ENCODE measurements at places on chromosomes 7 and 10.
A peak's percentile ranks its signal among the peaks of the same experiment; 100 is the strongest.

- DNase-seq: no peak
Observed at GRCh38 chr10:23081221-23081750, 14.1 kb upstream of the MSRB2 start.

- no peak for DNase-seq
Observed at GRCh38 chr7:135994466-135995205, 17.5 kb upstream of the MTPN start.

GRCh38 chr10:12795315-12796110 is 206.0 kb downstream of the CCDC3 start:
- no peak for DNase-seq

GRCh38 chr10:35911954-35912353 is 269.9 kb upstream of the FZD8 start:
- DNase-seq: no peak

GRCh38 chr7:30594048-30594539 is 584 bp upstream of the GARS1 start:
- DNase-seq: peak; percentile 18

- DNase-seq: no peak
Observed at GRCh38 chr10:78742730-78743615, 325.8 kb upstream of the ZMIZ1 start.

DNA sequence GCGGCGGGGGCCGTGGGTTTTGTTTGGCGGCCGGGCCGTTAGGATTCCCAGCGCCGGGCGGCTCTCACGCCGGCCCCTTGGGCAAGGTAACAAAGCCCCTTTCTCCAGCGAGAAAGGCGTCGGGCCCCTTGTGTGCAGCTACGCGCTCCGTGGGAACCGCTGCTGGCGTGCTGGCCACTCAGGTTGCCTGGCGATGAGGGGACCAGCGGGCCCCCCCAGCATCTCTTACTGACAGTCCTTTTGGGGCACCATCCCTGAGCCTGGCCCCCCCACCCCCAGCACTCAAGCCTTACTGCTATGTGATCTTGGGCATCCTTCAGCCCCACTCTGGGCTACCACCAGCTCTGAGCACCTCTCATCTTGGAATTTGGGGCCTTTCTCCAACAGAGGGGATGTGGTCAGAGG is 1.8 kb downstream of the LFNG start:
- DNase-seq: no peak

DNA sequence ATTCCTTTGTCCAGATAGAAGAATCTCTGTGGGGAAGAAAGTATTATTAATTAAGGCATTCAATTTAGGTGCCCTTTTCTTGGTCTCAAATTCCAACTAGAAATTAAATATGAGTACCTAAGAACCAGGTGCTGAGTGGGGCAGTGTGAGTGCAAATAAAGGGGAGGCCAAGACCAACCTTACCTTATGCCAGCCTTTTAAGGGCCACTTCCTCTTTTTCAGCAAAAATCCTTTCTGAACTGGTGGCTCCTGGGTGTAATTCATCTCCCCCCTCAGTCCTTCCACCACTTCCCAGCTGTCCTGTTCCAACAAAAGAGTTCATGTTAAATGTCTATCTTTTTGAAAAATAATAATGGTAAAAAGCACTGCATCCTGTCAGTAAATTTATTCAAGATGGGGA is 108.2 kb downstream of the OSBPL3 start:
- no peak for DNase-seq

GRCh38 chr7:151817315-151817690 is 59.6 kb downstream of the PRKAG2 start:
- no peak for DNase-seq

DNA sequence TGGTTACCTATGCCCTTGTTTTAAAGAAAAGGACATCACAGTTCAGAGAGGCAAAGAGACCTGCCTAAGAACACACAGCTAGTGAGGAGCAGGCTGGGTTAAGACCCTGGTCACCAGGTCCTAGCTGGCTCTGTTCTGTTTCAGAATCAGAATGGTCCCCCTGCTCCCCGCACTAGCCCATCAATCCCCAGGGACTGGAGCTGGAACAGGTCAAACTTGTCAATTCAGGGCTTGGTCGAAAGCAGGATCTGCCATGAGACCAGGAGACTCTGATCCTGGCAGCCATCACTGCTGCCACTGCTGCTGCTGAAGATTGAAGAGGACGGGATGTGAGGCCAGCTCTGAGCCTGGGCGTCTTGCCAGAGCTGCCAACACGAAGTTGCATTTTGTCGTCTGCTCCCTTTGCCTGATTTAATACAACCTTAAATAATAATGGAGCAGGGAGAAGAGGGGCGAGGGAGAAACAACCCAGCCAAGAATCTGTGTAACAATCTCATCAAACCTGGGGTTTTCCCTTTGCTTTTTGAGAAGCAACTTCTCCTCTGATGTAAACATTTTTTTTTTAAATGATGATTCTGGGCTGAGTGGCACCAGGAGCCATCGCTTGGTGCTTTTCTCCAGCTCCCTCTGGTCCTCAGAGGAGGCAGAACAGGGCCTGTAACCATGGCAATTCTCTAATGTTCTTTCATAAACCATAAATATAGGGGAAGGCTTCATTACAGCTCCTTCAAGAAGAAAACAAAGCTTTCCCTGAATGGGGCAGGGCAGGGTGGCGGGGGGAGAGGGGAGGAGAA is 119.0 kb upstream of the SORCS3 start:
- no peak for DNase-seq

- DNase-seq: no peak
Observed at GRCh38 chr7:123666492-123666891, 10.8 kb downstream of the LMOD2 start.

DNA sequence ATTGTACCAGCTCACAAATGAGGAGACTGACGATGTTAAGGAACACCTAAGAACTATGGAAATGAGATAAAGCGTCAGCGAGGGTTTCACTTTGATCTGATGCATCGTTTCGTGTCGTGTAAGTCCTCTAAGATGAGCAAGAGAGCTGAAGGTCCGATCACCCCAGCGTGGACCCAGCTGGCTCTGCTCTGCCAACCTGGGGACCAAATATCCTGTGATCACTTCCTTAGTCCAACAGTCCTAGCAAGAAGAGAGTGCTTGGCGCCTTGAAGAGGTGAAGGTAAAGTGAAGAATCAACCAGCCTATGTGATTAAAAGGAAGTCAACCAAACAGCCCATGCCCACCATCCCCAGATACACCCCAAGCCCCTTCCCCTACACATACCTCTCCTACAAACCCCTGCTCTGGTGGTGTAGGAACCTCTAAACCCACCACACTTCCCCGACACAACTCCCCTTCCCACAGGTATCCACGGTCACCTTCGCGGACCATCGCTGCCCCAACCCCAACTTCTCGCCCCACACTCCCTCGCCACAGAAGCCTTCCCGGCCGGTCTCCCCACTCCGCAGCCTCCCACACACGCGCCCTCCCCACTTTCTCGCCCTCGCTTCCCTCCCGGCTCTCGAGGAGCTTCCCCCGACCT is 722 bp downstream of the UPF2 start:
- no peak for DNase-seq

- DNase-seq: no peak
Observed at GRCh38 chr10:10911471-10911921, 106.2 kb upstream of the CELF2 start.

DNA sequence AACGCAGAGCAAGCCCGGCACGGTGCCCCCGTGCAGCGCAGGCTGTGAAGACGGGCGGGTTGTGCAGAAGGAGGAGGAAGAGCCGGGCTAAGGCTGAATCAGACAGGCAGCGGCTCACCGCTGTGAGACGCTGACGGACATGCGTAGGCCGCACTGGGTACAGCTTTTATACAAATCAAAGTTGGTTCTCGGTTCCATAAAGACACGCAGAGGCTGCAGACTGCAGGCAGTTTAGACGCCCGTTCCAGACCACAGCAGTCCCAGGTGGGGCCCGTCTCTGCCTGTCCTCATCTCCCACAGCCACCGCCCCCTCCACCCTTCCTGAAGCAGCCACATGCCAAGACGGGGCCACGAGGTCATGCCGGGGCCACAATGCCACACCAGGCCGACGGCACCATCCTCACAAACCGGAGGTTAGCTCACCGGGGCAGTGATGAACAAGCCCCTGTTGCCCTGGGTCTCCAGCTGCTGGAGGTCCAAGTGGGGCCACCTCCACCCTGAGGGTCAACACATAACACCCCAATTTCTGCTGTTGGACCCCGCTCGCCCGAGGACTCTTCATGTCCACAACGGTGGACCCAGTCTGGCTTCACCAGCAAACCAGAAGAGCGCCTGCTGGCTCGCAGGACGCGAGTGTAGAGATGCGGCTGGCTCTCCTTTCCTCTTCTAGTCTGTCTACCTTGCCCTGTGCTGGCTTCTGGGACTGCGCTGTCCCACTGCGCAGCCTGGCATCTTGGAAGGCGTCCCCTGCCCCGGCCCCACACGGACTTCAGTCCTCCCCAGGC is 227.2 kb downstream of the ELFN1 start:
- DNase-seq: no peak

GRCh38 chr7:130838738-130839137 is 104.7 kb upstream of the KLF14 start:
- DNase-seq: no peak

- DNase-seq: no peak
Observed at GRCh38 chr7:64308016-64308270, 5.8 kb upstream of the ZNF736 start.

DNA sequence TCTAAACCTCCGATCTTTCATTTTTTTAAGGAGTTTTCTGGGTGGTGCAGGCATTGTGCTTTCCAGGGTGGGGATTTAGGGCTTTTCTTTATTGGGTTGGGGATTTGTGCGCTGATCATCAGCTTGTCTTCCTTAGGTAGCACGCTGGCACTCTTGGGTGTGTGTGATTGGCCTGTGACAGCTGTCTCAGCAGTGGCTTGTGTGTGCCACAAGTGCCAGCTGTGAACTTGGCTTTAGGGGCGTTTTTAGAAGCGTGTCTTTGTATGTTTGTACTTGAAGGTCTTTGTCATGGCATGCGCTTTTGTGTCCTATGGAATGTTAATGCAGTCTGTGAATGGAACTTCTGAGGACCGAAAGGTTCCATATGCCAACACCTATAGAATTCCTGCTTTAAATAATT is 788 bp downstream of the AKAP9 start:
- DNase-seq: peak; percentile 14
